ENCODE measurements at places on chromosomes 5 and 9. TPM values are rescaled to one million over a fixed set of nuclear protein-coding genes. Genes with fewer than 3 reads are reported as not detected.

DNA sequence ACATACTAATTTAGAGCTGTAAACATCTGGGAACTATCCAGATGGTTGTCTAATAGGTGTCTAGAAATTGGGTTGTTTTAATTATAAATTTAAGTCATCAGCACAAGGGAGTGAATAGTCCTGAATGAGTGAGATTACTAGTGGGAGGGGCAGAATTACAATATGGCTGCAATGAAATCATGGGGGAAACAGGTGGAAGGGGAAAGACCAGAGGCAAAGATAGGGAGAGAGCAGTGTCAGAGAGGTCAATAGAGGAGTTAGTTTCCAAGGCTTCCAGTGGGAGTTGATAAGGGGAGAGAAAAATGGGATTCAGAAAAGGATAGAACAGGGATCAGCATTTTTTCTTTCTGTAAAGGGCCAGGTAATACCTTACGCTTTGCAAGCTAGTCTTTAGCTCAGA is 8.9 kb downstream of the AK6 start:
- no peak for DNase-seq

The SLC45A2 gene
- total RNA-seq = under 0.01 TPM

The KCNN2 gene
- total RNA-seq = 3.4 TPM

The SPATA31E1 gene
- total RNA-seq = not detected

- no peak for DNase-seq
Observed at GRCh38 chr5:59027145-59027907, 444.5 kb downstream of the RAB3C start.

- DNase-seq = no peak
Observed at GRCh38 chr9:23447166-23447565, 378.9 kb downstream of the ELAVL2 start.

The SPATA31A3 gene
- total RNA-seq = not detected

The DMRTA1 gene
- total RNA-seq = under 0.01 TPM

The CD72 gene
- 0.13 TPM for total RNA-seq

The RMRP gene
- total RNA-seq = 194,626 TPM

DNA sequence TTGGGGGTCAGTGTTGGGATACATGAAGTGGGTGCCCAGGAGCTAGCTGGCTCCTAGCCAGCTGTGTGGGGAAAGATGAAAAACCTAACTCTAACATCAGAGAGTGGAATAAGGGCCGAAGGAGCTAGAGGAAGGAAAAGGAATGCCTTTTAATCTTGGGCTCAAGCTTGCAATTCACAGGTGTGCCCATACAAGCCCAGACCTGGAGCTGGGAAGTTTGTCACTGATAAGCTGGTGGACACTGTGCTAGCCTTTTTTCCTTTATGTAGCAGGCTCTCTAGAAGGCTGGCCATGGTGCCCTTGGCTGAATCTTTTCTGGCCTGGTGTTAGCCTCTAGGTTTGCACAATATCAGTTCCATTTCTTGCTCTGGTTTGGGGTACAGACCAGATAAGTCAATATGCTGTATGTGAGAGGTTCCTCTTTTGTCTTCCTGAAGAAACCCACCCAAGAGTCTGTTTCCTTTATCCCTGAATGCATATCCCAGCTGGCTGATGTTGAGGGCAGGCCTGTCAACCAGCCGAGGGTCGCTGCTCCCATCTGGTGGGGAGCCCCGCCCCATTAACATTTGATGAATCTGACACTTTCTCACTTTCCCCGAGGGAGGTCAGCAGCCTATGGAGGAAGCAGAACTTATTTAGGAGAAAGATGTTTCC is 92.4 kb upstream of the CXCL14 start:
- no peak for DNase-seq

The ABO gene
- total RNA-seq = 0.63 TPM

GRCh38 chr5:125137535-125137934 is 391.1 kb upstream of the ZNF608 start:
- DNase-seq = no peak

DNA sequence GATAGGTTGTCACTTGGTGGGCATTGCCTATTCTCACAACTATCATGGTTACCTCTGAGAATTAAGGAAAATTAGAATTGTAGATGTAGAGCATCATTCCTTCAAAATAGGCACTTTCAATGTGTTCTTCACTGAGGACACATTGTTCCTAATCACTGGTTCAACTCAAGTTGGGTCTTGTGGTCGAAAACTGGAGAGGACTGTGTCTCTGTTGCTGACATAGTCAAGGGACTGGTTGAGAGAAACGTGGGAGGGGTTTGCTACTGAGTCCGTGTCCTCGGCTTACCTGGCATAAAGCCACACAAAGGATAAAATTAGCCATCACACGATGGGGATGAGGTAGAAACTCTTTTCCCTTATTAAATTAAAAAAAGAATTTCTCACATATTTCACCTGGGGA is 205.9 kb upstream of the CD180 start:
- DNase-seq = no peak

- DNase-seq = no peak
Observed at GRCh38 chr9:131491001-131491710, 11.6 kb upstream of the POMT1 start.

- no peak for DNase-seq
Observed at GRCh38 chr5:146580237-146580636, 64.2 kb upstream of the GPR151 start.

GRCh38 chr5:9977070-9977469 is 272.6 kb downstream of the ATPSCKMT start:
- DNase-seq = no peak

The HTR1A gene
- not detected for total RNA-seq

DNA sequence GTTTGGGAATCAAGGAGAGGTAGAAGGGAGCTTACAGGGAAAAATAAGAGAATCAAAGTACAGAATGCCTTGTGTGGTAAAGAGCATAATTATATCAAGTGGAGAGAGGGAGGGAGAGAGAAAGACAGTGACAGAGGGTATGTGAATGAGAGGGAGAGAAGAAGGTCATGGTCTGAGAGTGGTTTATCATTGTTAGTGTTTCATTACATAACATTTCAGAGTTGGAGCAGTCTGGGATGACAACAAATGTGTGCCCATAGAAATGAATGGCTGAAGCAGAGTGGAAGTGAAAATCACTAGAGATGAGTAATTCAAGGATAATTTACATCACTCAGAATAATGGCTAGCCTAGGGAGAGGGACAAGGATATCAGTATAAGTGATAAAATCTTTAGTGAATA is 799.2 kb downstream of the TLE1 start:
- no peak for DNase-seq

All from dermis microvascular lymphatic vessel endothelial cell (primary cell).